ENCODE measurements at places on chromosomes 12 and 14.

DNA sequence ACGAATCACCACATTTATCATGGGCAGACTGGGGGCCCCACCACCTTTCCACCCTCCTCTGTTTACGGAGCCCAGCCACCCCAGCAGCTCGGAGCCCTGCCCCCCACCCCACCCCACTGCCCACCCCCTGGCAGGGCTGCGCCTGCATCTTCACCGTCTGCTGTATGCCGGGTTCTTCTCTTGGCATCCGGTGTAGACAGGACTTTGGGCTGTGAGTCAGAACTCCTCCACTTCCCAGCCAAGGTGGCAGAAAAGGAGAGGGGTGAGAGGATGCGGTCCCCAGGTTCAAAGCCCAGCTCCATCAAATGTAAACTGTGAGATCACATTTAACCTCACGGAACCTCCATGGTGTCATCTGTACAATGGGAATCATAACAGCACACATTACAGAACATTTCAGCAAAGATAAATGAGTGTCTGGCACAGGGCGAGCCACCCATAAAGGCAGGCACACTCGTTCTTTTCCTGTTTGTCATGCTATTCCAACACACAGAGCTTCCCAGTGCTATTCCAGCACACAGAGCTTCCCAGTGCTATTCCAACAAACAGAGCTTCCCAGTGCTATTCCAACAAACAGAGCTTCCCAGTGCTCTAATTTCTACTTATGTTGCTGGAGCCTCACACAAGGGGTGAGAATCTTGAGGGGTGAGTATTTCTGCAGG lies 292.7 kb upstream of the RTL1 start:
- DNase-seq = no peak

DNA sequence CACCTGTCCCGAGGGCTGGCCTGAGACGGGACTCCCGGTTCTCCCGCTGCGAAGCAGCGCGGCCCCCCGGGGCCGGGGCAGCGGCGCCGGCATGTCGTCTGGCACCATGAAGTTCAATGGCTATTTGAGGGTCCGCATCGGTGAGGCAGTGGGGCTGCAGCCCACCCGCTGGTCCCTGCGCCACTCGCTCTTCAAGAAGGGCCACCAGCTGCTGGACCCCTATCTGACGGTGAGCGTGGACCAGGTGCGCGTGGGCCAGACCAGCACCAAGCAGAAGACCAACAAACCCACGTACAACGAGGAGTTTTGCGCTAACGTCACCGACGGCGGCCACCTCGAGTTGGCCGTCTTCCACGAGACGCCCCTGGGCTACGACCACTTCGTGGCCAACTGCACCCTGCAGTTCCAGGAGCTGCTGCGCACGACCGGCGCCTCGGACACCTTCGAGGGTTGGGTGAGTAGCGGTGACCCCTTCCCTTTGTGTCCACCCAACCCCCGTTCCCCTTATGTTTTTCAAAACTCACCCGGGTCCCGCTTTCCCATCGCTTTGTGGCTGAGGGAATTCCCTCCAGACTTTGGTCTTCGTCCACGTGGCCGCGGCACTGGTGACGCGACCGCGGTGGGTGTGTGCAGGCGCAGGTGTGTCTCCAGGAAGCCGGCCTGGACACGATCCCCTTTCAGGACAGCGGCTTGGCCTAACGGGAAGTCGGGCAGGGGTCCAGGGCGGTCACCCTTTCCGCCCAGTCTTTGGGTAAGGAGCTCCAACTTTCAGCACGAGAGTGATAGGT lies 826 bp downstream of the PRKCH start:
- DNase-seq = peak; percentile 55

DNA sequence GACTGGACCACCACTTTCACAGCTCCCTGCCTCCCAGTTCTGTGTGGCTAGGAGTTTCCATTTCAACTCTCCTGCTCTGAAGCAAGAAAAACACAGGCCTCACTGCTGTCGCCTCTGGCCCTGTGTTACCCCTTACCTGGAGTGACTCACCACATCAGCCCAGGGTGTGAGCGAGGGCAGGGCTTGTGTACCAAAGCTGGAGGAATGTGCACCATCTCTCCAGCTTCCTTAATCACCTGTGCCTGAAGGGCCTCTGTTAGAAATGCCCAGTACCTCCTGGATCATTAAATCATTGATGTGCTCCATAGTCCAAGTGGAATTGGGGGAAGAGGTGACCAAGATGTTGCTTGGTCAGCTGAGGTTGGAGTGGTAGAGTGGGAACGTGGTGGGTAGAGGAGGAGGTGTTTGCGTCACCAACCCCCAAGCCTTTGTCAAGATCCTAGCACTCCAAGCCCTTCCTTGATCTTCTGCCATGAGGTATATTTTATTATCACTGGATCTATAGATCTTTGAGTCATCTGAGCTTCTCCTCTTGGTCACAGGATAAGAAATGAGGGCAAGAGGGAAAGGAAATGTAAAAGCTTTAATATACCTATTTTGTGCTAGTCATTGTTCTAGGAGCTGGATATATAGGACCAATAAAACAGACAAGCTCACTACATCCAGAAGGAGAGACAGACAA lies 51.3 kb downstream of the SSPN start:
- no peak for DNase-seq

DNA sequence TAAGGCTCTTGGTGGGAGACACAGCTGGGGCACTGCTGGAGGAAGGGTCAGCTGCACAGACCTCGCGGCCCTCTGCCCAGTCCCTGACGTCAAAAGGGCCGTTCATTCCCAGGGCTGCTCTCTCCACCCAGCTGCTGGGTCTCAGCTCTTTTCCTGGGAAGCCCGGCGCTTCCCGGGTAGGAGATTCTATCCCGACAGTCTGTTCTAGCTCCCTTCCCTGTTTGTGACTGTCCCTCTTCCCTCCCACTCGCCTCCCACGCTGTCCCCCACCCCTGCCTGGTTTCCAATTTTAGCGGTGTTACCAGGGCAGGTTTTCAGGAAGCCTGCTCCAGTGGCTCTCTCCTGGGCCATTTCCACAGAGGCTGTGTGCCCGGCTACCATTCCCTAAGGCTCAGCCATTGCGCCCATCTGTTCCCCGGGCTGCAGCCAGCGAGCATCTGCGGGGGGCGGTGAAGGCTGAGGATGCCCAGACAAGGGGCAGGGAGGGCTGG lies 186.6 kb downstream of the CACNA1C start:
- DNase-seq = peak; percentile 82

DNA sequence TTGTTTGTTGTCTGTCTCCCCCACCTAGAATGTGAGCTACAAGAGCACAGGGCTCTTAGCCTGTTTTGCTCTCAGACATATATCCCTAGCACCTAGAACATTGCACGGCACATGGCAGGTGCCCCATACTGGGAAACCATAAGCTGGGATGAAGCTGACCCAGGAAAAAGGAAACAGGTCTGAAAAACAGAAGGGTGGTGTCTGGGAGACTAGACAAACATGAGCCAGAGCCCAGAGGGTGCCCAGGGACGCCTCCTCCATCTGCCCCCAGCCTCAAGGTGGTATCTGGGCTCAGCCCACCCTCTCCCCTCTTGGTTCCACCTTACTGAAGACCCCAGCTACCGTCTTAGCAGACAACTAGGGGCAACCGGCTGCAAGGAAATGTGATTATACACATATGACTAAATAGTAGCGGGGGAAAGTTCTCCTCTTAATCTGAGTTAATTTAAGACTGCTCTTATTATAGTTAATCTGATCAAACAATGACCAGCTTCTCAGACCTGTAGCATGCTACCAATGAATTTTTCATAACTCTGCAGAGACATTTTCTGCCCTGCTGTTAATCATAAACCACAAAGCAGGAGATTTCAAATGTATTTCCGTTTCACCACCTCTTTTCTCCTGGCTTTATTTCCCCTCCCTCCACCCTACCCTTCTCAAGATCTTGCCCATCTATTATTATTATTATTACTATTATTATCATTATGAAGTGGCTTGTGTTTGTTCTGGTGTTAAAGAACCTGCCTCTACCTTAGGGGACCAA lies 31.9 kb downstream of the KSR2 start:
- DNase-seq = no peak

DNA sequence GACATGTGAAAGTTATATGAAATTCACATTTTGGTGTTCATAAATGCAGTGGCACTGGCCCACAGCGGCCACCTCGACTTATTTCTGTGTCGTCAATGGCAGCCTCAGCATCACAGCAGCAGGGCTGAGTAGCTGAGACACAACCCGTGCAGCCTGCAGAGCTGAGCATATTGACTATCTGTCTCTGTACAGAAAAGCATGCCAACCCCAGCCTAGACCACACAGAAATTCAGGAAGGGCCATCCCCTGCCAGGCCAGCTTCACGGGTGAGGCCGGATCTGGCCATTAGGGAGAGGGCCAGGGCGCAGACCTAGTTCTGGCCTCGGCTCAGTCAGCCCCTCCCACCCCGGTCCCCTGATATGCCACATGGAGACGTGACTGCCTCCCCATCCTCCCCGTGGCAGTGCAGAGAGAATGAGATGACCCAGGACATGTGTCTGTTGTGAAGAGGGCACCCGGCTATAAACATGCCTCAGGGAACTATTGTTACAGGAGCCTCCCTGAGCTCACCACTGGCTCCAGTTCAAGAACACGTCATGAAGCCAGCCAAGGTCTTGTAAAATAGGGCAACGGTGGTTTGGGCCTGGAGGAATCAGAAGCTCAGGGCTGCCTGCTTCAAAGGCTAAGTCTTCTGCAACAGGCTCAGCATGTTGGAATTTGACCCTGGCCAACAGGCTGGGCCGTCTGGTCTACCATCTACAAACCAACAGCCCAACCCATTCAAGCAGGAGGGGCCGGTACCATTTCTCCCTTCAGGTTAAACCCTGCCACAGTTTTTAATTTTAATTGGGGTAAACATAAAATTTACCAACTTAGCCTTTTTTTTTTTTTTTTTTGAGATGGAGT lies 25.5 kb downstream of the SCARB1 start:
- DNase-seq = peak; percentile 88

DNA sequence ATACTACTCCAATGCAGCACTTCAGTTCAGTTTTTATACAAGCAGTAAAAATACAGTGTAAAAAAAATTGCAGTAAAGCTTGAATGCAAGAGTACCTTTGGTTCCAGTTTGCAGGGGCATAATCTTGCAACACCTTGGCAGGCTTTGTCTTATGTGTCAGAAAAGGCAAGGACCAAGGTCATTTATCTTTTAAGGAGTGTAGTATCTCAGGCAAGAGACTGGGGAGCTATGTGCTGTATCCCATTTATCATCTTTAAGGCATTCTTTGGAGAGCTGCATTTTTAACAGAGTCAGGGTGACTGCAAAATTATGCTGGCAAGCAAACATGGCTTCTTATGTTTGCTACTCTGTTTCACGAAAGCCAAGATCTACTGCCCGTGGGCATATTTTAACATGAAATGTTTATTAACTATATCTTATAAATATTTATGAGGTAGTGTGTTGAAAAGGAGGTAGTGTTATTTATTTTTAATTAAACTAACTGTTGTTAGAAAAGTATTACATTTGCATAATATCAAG lies 14.8 kb upstream of the DLGAP5 start:
- no peak for DNase-seq

DNA sequence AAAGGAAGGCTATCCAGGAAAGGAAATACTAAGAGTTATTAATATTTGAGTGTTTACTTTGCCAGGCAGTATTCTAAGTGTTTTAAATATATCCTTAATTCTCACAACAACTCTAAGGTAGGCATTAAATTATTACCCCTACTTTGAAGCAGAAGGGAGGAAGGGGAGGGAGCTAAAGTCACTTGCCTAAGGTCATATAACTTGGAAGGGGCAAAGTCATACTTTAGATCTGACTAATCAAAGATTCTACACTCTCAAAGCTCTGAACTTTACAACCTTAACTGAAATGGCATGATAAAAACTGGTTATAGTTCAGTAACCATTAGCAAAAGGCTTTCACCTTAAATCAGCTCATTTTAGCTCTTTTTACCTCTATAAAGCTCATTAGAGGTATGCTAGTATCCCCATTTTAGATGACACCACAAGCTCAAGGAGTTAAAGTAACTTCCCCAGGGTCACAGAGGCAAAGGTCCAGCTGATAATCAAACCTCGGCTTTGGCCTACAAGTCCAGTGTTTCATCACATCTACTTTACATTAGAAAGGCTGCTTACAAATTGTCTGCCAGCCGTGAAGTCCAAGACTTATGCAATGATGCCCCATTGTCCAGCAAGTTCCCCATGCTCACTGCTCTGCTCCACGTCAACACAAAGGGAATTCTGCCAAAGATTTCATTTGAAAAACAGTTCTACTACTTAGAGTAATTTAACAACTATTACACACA lies 223.9 kb downstream of the MED13L start:
- no peak for DNase-seq

GRCh38 chr14:32590157-32590556 lies 261.1 kb downstream of the AKAP6 start:
- no peak for DNase-seq

DNA sequence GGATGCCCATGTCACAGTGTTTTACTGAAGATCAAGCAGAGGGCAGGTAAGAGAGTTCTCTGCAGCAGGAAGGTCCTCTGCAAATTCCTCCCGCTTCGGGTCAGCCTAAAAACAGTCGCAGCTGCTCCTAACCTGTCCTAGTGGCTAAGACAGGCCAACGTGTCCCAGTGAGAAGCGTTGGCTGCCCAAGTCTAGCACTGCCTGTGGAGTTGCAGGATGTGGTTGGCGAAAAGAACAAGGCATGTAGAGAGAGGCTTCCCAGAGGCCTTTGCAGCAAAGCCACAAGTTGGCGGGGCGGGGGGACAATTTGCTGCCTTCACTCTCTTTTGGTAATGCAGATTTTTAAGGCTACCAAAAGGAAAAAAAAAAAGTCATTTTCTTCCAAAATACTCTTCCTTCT lies 340.1 kb downstream of the BCL11B start:
- no peak for DNase-seq

GRCh38 chr12:71546322-71546861 lies 106.8 kb downstream of the LGR5 start:
- no peak for DNase-seq
